ENCODE measurements at places on chromosomes 12 and 14. TPM values are rescaled to one million over a fixed set of nuclear protein-coding genes. Genes with fewer than 3 reads are reported as not detected.

GRCh38 chr12:7019043-7019569 lies 830 bp upstream of the LPCAT3 start:
- DNase-seq, result no peak

DNA sequence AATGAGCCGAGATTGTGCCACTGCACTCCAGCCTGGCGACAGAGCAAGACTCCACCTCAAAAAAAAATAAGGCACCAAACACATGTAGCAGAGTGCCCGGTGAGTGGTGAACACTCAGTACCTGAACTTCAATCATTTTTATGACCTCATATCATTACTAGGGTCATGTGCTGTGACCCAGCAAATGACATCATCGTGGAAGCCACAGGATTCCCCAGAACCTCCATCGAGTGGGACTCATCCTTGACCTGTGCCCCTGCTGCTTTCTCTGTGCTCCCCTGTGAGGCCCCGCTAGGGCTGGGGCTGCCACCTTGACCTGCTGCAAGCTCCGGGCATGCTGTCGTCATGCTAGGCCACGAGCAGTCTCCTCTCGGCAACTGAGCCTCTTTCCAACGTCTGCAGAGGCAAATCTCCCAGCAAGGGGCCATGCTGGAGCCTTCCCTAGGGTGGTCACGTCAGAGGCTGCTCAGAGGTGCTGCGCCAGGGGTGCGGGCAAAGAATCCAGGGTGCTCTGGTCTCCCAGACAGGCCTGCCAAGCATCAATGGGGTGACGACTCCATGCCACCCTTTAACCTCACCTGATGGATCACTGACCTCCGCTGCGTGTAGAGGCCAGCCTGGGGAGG lies 18.5 kb downstream of the GLTP start:
- DNase-seq, result peak; percentile 54

DNA sequence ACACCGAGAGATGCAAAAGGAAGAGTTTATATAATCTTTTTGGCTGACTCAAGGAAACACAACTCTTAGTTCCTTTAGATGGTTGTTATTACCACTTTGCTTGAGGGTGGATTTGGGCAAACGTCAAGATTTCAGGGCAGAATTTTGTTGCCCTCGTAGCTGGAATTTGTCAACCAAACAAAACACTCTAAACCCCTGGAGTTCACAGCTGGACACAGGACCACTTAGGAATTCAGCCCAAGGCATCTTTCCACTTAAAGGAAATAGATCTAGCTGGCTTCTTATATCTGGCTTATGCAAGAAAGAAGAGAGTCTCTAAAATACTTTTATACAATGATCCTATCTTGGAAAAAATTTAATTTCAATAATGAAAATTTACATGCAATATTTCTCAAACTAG lies 237.8 kb upstream of the LRIG3 start:
- no peak for DNase-seq

- DNase-seq, result no peak
Measured at GRCh38 chr14:90555126-90556011, 158.5 kb downstream of the CALM1 start.

GRCh38 chr14:92565718-92566115 lies 52.1 kb downstream of the RIN3 start:
- no peak for DNase-seq

DNA sequence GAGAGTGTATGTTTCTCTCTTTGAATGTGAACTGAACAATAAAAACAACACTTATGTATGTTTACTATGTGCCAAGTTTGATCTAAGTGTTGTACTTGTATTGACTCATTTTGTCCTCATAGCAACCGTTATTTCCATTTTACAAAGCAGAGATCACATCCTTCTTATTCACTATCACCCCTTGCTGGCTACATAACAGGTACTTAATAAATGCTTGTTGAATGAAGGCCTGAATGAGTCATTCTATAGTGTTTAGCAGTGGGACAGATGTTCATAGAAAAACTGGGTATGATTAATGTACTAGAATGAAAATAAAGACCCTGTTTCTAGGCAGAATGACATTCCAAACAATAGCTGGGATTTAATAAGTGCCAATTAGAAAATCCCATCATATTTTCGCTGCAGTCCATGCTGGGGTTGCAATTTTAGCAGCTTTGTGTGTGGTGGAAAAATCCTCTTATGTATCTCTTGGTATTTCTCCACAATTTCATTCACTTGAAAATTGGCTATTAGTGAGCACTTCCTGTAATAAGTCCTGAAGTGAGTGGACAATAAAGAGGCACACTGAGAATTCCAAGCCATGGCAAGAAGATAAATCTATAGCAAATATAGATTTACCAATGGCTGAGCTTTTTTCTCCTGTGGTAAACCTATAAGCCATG lies 86.0 kb downstream of the FAR2 start:
- no peak for DNase-seq

- no peak for DNase-seq
Measured at GRCh38 chr12:19095331-19095730, 34.2 kb upstream of the PLEKHA5 start.

DNA sequence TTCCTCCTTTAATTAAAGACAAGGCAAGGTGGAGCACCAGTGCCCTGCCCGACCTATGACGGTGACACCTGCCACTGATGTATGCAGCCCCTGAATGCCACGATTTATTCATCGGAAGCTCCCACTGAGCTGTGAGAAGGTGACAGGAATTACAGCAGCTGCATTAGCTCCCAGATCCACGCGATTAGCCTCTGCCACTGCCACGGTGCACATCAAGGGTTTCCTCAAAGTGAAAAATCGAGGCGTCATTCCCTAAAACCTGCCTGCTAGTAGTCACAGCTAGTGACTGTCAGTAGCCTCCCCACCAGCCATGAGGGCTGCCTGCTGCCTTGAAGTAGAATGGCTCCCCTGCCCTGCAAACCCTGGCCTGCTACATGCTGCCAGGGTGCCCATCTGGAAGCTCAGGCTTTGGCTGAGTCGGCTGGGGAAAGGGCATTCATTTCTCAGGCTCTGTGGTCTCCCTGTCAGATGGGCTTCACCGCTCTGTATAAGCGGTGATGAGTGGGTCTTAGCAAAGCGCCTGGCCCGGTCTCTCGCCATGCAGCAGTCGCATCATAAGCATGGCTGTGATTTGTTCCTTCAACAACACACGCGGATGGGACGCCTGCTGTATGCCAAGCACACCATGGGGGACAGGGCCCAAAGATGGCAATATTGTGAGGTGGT lies 8.2 kb upstream of the BCL11B start:
- DNase-seq, result no peak

DNA sequence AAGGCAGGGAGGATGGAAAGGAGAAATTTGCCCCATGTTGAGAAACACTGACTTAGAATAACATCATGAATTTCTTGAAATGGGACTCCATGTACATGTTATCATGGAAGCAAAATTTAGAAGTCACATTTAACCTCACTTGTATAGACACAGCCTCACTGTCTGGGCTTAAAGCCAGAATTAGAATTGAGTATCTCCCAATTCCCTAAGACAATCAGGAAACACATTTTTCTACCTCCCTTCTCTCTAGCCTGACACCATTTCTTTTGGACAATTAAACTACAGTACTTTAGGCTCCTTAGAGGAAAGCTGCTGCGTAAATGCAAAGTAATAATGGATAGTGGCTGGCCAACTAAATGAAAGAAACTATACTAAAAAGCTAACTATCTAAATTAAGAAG lies 795.5 kb downstream of the C12orf50 start:
- DNase-seq, result no peak

- no peak for DNase-seq
Measured at GRCh38 chr12:91603060-91603459, 420.4 kb upstream of the DCN start.

DNA sequence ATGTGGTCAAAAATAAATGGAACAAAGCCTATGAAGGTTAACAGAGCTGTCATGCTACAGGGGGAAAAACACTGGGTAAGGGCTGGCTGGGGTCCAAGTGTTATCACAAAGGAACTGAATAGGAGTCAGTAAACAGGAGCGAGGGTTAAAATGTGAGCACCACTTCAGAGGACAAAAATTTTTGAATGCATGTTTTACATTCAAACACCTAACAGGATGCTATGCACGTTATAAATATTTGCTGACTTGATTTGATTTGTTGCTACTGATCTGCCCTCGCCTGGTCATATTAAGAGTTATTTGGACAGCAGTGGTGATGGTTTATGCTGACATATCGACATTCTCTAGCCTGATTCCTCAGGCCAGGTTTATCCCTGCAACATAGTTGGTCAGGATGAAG lies 7.4 kb upstream of the KTN1 start:
- no peak for DNase-seq

- DNase-seq, result no peak
Measured at GRCh38 chr14:67569651-67570290, 30.3 kb downstream of the PIGH start.

DNA sequence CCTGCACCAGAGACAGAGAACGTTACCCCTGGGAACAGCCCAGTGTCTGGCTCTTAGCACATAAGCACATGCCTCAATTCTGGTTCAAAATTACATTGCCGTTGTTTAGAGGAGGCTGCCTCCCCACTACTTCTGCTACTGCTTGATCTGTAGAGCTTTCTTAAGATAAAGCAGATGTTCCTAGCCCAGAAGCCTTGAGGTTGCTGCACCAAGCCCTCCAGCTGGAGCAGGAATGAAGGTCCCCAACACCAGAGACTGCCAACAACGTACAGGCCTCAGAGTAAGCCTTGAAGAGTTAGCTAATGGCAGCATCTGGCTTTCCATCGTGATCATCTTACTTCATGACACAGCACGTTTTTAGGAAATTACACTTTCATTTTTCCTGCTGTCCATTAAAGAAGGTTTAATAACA lies 34.7 kb upstream of the AMIGO2 start:
- DNase-seq, result no peak

GRCh38 chr12:100186071-100186470 lies 14.5 kb upstream of the ACTR6 start:
- DNase-seq, result no peak

DNA sequence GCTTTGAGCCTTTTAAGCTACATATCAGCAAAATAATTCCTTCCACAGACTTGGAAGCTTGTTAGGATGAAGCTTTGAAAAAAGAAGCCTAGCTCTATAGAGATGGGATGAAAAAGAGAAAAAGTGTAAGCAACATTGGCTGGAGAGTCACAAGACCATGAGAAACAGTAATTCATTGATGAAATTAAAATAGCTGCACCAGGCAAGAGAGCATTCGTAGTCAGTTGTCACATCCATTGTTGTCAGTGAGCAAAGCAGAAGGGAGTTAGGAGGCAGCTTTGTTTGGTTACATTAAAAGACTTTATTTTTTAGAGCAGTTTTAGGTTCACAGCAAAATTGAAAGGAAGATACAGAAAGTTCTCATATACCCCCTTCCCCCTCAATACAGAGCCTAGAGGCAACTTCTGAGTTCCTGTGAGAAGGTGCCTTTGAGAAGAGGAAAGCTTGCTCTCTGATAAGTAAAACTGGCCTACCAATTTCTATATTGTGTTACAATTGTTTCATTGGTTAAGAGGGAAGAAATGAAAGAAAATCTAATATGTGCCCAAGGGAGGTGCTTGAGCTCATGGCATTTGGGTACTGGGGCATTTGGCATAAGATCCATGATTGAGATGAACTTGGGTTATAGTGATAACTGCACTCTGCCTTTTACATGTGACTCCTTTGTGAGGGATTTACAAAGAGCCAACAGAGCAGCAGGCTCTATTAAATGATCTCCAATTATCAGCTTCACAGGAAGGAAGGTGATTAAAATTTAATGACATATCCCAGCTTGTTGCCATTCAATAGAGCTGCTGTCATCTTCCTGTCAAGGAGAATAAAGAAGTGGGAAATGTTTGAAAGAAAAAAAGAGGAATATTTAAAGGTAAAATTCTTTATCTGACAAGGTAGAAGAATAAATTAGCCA lies 361.3 kb upstream of the TMTC1 start:
- no peak for DNase-seq

- DNase-seq, result no peak
Measured at GRCh38 chr12:96876966-96877365, 30.1 kb upstream of the NEDD1 start.

- no peak for DNase-seq
Measured at GRCh38 chr12:47302111-47302671, 222.4 kb upstream of the AMIGO2 start.

DNA sequence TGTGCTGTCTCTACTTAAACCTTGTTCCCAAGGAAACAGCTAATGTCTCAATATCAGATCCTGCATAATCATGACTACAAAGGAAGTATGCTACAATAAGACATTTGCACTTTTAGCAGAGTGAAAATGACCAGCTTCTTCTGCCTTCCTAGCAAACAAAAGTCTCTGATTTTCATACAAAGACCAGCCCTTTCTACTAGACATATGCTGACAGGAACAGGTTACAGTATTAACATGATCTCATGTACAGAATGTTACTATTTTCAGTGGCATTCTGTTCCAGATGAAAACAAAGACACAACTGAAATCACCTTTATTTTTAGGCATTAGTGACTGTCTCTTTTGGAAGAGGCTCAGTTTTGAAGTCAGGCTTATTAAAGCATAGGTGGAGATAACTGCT lies 228.6 kb downstream of the MED13L start:
- no peak for DNase-seq

DNA sequence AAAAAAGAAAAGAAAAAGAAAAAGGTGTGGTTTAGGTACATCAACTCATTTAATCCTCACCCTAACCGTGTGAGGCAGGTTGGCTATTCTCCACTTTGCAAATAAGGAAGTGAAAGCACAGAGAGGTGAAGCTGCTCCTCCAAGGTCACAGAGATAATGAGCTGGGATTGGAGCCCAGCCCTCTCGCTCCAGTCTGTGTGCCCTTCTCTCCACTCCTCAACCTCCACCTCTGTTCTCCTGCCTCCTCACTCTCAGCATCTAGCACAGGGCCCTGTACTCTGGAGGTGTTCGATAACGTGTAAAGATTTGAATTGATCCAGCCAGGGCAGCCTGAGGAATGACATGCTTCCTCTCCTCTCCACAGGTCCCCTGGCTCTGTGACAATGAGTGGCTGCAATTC lies 502.3 kb downstream of the TMEM132D start:
- no peak for DNase-seq

DNA sequence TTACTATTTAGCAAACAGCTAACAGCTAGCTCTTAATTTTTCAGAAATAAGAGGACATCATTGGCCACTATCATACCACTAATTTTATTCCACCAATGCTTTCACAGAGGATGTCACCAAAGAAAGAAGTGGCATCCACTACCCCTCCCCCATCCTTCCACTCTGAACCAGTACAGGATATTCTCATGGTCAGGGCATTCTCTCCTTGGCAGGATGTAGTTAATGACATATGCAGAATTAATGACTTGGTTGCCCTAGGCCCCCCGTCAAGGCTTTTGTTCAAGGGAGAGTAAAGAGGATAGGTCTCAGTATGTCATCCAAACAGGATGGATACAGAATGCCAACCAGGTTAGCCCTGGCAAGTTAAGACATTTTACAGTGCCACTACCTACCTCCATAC lies 18.9 kb upstream of the NUP107 start:
- peak; percentile 17 for DNase-seq

ITGB7 gene
- 11.0 TPM for polyA plus RNA-seq

FAM181A gene
- not detected for polyA plus RNA-seq

OAS1 gene
- 27.2 TPM for polyA plus RNA-seq

FAM216A gene
- 4.6 TPM for polyA plus RNA-seq

OLR1 gene
- 11.5 TPM for polyA plus RNA-seq

IKZF4 gene
- 2.7 TPM for polyA plus RNA-seq

NRXN3 gene
- 1.5 TPM for polyA plus RNA-seq

KCNA1 gene
- polyA plus RNA-seq, result not detected
